ENCODE measurements at places on chromosomes 7 and 10. TPM values are rescaled to one million over a fixed set of nuclear protein-coding genes. Genes with fewer than 3 reads are reported as not detected.

GRCh38 chr10:23354630-23355279, 10.2 kb upstream of the C10orf67 start:
- DNase-seq = no peak

DNA sequence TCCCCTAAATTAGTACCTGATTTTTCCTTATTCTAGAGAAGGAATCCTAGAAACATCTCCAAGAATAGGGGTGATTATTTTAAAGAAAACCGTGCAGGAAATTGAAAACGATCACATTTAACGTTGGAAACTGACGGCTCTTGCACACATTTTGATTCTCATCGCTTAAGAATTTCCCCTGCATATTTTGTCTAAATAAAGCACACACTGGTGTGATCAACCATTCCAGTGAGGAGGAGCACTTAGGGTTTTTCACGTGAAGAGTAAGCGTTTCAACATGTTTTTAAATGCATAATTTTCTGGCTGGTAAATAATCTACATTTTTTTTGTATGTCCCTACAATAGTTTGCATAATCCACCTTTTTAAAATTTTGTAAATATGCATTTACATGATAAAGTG, 229.7 kb upstream of the PFKP start:
- DNase-seq = no peak

GRCh38 chr7:157784979-157785441, 448.2 kb downstream of the DNAJB6 start:
- no peak for DNase-seq

DNA sequence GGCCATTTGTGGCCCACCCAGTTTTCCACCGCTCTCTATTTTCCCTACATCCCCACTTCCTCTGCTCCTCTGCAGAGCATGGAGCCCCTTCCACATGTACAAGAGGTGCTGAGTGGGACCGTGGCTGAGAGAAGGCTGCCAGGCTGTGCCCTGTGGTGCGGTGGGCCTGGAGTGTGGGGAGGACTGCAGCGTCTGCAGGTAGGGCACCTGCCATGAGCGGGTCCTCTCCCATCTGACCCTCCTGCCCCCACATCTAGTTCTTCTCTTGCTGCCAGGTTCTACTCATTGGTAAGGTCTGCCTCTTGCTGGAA, 145.6 kb upstream of the FAM20C start:
- DNase-seq = no peak

PON1 gene
- 2.3 TPM for total RNA-seq

- no peak for DNase-seq
Observed at GRCh38 chr7:5549096-5549763, 125.6 kb upstream of the TNRC18 start.

C10orf53 gene
- total RNA-seq = not detected

DNA sequence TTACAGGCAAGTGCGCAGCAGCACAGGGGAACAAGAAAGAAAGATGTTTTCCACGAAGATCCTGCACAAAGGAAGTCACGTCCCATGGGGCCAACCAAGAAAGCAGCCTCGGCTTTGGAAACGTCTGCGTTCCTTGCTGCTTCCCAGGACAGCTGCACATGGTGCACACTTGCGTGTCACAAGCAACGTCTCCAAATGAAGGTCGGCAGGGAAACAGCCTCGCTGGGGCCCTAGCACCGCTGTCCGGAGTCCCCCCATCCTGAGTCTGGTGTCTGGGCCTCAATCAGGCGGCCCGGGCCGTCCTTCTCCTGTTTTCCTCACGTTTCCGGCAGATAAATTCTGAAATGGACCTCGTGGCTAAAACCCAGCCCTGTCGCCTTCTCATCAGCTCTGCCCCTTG, 206.2 kb downstream of the DIP2C start:
- DNase-seq = no peak

DNA sequence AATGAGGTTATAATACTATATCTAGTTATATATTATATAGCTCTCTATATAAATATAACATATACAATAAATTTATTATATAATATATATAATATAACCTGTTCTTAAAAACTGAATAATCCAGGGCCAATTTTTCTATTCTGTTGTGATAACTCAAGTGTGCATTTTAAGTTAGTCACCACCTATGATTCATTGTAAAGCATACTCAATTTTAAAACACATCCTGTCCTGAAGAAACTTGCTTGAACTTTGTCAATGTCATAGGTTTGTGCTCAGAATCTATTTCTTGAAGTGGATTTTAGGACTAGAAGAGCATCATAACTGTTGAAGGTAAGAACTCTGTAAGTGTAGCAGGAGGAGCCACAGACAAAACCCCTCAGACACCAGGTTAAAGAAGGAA, 1209.8 kb downstream of the REEP3 start:
- no peak for DNase-seq

GRCh38 chr10:29329420-29329819, 40.5 kb downstream of the LYZL1 start:
- no peak for DNase-seq

- no peak for DNase-seq
Observed at GRCh38 chr10:71782917-71783490, 9.7 kb upstream of the VSIR start.

GRCh38 chr7:49624611-49625010, 148.8 kb upstream of the VWC2 start:
- DNase-seq = no peak

FAM25G gene
- total RNA-seq = not detected

DNA sequence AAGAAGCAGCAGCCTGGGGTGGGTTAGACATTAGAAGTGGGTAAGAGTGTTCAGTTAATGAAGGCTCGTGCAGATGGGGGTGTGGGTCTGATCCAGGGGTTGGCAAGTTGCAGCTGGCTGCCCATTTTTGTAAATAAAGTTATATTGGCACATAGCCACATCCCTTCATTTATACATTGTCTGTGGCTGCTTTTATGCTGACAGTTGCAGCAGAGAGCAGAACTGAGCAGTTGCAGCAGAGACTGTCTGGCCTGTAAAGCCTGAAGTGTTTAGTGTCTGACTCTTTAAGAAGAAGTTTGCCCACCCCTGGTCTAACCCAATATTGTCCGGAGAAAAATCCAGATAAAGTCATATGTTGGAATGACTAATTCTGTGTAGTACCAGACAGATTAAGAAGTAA, 38.1 kb downstream of the GLRX3 start:
- no peak for DNase-seq

KLF14 gene
- total RNA-seq = 0.14 TPM

GRCh38 chr10:13837966-13838365, 251.2 kb downstream of the PRPF18 start:
- DNase-seq = no peak

DNA sequence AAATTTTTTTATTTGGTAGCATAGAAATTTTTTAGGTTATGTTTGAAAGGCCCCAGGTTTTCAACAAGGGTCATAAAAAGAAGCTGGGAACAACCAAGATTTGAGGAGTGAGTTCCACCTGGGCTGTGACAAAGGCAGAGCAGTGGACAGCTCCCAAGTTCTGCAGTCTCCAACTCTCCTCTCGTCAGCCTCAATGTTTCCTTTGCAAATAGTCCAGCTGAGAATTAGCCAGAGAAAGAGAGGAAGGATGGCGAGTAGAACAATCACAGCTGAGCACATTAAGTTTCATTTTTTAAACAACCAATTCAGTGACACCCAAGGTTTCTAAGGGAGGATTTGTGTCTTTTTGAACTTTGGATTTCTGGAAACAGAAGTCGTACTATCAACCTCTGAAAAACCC, 143.2 kb downstream of the NRCAM start:
- no peak for DNase-seq

GRCh38 chr7:83806538-83806937, 157.6 kb upstream of the SEMA3E start:
- DNase-seq = no peak
